H1 (cell line): ENCODE measurements at places on chromosomes 13 and 19.

DNA sequence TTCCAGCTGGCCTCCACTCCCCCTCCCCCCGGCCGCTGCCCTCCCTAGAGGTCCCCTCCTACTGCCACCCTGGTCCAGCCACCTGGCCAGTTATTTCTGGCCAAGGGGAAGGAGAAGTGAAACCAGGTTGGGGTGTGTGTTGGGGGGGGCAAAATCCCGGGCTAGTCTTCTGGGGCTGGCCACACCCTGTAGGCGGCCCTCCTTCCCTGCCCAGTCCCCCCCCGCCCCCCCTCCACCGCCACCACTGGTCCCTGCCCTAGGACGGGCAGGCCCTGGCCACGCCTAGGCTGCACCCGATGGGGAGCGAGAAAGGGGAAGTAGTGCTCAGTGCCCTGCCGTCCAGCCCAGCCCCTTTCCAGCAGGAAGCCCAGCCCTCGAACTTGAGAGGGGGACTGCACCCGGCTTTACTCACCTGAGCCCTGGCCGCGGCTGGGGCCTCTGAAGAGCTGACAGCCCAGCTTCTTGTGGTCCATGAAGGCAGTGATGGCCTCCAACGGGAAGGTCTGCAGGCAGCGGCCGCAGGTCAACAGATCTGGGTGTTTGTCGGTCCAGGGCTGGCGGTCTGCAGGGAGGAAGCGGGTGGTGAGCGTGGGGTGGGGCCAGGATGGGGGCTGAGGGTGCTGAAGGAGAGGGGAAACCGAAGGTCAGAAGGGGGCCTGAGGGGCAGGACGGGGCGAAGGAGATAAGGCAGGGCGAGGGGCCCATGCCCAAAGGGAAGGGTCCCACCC, 813 bp downstream of the ZNF296 start:
- peak; percentile 80 for DNase-seq

GRCh38 chr19:40742477-40742876, 7.8 kb downstream of the ACTMAP start:
- DNase-seq, result no peak

DNA sequence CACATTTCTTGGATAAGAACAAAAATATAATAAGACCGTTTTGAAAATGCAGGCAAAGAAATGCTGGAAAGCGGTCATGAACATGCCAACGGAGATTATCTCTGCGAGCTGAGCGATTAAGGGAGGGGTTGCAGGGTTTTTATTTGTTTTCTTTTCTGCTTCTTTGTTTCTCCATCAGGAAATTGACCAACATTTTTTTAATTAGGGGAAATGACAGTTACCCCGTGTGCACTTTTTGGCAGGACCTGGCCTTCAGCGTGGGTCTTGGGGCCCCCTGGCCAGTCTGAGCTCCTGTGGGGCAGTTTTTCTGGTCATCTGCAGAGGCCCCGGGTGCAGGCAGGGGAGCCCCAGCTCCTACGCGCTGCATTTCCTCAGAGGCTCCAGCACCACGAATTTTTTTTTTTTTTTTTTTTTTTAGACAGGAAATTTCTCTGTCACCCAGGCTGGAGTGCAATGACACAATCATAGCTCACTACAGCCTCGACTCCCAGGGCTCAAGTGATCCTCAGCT, 31.3 kb upstream of the HOMER3 start:
- no peak for DNase-seq

DNA sequence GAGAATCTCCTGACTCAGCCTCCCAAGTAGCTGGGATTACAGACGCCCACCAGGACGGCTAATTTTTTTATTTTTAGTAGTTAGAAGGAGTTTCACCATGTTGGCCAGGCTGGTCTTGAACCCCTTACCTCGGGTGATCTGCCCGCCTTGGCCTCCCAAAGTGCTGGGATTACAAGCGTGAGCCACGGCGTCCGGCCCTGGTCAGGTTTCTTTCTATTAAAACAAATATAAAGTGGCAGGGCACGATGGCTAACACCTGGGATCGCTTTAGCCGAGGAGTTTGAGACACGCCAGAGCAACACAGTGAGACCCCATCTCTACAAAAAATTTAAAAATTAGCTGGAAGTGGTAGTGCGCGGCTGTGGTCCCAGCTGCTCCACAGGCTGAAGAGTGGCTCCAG, 1.5 kb upstream of the MED25 start:
- DNase-seq, result no peak

DNA sequence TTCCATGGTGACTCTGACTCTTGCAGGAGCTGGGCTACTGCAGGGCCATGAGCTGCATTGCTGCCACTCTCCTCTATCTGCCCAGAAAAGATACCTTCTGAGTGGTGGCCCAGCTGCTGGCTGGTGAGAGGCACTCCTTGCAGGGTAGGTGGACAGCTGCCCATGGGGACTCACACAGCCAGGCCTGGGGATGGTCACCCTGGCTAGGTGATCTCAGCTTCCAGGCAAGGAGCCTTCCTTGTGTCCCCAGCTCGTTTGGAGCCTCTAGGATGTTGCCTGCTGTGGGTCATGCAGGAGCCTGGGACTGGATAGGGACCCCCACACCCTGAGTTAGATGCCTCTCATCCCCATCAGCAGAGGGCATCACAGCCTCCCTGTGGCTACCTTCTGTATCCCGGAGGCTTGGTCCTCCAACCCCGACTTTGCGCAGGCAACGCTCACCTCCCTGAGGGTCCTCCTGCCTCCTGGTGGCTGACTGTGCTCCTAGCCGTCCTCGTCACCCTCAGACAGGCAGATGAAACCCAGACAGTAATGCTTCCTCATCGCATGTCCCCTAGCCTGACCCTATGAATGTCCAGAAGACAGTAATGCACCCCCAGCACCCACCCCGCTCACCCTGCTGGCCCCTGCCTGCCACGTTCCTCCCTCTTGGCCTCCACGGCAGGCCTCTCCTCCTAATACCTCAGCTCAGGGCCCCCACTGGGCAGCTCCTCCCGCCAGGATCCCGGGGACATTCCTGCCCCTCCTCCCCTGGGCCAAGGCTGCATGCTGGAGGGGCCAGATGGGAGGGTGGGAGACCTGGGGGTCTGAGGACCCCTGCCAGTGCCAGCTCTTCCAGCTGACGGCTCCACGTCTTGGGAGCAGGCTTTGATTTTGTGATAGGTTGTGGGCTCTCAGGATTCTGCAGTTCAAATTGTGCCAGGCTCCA, 13.6 kb upstream of the ZNF14 start:
- DNase-seq, result no peak

DNA sequence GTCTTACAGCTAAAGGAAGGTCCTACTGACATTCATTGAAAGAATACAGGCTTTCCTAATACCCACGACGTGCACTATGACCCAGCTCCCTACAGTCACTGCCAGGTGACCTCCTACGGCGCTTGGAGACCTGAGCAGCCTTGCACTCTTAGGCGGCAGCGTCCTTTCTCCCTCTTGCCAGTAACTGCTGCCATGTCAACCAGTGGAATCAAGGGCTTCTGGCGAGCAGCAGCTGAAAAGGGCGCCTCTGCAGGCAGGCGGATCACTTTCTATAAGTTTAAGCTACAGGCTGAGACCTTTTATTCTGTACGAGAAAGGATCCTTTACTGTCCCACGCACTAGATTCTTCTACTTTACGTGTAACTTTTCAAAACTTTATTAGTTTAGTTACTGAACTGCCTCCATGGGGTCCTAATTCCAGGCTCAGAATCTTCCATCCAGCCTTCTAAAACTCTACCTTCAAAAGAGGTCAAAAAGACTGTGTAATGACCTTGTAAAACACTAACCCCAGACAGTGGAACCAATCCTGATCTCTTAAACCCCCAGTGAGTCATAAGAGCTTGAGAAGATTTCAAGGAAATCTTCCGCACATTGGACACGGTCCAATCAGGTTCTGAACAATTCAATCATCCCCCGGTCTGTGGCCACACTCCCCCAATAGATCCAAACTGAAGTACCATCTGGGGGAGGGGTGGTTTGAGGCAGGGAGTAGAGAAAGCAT, 1.9 kb downstream of the KCTD12 start:
- DNase-seq, result no peak

- DNase-seq, result no peak
These were observed 12.9 kb downstream of the CHAF1A start for GRCh38 chr19:4415352-4415751.

DNA sequence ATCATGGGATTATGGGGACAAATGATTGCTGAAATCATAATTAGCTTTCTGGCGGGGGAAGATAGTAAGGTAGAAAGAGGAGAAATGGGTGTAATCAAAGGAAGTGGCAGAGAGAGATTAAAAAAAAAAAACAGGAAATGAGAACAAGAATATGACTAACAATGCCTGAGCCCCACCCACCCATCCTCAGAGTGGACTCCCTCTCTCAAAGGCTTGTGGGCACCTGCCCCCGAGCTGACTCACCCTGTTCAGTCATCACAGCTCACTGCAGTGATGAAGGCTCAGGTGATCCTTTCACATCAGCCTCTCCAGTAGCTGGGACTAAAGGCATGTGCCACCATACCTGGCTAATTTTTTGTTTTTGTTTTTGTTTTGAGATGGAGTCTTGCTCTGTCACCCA, 26.4 kb upstream of the TPT1 start:
- no peak for DNase-seq

GRCh38 chr13:42836930-42837690, 55.7 kb downstream of the FAM216B start:
- DNase-seq, result no peak

DNA sequence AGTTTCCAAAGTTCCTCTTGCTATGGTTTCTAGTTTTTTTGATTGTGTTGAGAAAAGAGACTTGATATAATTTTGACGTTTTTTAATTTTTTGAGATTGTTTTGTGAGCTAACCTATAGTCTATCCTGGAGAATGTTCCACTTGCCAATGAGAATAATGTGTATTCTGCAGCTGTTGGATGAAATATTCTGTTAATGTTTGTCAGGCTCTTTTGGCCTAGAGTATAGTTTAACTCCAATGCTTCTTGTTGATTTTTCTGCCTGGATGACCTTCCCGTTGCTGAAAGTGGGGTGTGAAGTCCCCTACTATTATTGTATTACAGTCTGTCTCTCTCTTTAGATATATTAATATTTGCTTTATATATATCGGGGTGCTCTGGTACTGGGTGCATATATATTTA, 40.0 kb downstream of the RASA3 start:
- no peak for DNase-seq

GRCh38 chr13:44748439-44748838, 172.3 kb upstream of the TSC22D1 start:
- DNase-seq, result no peak

- DNase-seq, result no peak
These were observed 24.8 kb downstream of the TSKS start for GRCh38 chr19:49738268-49738667.

DNA sequence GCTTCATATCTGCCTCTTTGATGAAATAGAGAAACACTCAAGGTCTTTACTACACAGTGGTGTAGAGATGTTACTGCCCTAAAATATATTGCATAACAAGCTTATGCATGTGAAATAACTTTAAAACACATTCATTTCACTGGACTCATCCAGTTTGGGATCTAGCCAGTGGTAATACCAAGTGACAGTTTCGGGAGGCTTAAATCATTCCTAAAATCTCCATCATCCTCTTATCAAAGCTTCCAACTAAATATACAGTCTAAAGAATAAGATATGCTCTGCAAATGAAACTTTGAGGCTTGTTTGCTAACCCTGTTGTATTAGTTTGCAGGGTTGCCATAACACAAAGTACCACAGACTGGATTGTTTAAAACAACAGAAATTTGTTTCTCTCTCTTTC, 52.8 kb downstream of the THSD1 start:
- no peak for DNase-seq

DNA sequence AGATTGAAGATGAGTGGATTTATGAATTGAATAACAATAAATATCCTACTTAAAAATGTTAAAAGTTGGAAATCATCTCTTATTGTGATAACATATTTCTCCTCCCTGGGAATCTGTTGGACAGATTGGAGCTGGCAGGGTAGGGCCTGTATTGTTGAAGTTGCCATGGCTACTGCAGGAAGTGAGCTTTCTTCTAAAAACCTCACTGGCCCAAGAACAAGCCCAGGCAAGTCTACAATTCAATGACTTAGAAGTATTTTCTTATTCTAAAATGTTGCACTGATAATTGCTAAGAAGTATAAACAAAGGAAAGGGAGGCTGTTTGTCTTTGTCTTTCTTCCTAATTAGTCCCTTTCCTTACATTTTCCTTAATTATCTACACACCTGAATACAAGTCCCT, 112.1 kb downstream of the DLEU7 start:
- no peak for DNase-seq

DNA sequence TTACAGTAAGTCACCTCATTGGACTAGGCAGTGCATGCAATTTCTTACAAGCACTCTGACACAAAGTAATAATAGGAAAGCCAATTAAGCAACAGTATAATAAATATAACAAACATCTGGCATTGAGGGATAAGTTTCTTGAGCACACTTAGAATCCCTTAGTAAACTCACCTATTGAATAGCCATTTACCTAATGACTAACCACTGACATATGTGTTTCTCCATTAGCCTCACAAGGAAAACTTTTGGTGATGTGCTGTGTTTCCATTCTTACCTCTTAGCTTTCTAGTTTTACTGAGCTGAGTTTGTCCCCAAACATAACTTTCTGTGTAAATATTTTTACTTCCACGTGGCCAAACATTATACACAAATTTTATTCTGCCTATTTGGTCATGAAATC, 47.4 kb upstream of the PCDH9 start:
- no peak for DNase-seq

DNA sequence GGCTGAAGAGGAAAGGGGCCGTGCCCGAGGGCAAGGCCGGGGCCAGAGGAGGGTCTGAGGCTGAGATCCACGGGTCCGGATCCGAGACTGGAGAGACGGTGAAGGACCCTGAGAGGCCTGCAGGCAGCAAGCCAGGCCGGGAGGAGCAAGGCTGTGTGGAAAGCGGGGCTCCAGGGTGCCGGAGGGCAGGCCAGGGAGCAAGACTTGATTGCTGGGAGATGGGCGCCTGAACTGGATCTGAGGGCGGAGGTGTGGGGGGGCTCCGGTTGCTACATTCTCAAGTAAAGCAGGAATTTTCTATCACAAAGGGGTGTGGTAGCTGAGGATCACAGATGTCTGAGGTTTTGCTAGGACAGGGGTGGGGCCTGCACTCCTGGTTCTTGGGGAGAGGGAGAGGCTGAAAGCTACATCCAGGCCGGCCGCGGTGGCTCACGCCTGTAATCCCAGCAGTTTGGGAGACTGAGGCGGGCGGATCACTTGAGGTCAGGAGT, 3.8 kb downstream of the MAMSTR start:
- no peak for DNase-seq

GRCh38 chr13:56700324-56700723, 440.4 kb upstream of the PRR20A start:
- no peak for DNase-seq

DNA sequence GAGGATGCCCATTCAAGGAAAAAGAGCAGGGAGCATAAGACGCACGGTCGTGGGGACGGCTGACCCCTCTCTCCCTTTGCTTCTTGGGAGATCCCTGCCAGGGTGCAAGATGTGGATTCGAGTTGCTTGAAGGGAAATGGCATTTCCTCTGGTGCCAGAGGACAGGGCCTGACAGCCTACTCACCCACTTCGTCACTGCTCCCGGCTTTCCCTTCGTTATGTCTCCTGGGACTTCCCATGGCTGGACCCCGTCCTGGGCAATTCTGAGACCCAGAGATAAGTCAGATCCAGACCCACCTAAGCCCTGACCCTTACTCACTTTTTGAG, 1.2 kb downstream of the TBC1D17 start:
- no peak for DNase-seq

DNA sequence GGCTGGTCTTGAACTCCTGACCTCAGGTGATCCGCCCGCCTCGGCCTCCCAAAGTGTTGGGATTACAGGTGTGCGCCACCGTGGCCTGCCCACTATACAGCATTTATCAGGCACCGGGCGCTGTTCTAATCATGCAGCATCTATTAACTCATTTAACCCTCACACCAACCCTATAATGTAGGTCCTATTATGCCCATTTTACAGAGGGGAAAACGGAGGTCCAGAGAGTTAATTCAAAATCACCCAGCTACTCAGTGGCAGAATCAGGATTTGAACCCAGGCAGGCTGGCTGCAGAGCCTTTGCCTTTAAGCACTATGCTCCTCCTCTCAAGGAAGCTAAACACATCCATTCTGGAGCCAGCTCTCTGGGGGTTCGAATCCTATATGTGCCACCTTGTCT, 54.3 kb downstream of the MAP4K1 start:
- DNase-seq, result no peak
